ENCODE measurements at places on chromosomes 2 and 18.

GRCh38 chr2:154130821-154131220 lies 259.1 kb downstream of the GALNT13 start:
- no peak for DNase-seq

DNA sequence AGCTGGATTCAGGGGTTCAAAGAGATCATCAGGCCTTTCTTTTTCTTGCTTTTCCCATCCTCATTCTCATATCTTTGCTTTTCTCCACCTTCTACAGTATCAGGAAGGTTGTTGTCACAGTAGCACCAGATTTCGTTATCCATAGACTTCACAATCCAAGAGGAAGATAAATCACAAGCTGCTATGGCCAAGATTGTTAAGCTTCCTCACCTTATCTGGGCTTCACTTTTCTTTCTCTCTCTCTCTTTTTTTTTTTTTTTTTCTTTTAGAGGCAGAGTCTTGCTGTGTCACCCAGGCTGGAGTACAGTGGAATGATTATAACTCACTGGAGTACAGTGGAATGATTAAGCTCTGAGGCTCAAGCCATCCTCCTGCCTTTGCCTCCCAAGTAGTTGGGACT lies 93.5 kb downstream of the TTC27 start:
- DNase-seq: no peak

DNA sequence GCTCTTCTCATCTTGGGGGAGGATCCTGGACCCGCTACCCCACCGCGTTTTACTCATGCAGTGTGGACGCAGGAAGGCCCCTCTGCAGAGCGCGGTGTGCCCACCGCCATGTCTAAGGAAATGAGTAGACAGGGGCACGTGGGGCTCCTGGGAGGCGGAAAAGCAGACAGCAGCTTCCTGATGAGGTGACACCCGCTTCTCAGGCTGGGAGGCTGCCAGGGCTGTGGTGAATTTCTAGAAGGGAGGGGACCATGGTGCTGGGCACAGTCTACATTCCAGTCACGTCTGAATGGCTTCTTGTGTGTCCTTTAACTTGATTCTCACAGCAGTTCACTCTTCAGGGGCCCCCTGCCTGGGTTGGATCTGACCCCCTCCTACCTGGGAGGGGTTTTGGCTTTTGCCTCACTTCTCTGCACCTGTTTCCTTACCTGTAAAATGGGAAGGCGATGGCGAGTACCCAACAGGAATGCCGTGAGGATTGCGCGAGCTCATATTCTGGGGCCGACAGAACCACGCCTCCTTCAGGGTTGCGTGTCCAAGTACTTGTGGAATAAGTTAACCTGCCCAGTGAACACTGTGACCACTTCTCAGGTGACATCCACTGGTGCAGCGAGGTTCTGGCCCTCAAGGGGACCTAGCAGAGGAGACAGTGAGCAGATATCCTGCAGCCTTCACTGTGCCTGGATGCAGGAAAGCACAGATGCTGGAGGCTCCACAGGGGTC lies 32.3 kb upstream of the MBP start:
- DNase-seq: no peak

DNA sequence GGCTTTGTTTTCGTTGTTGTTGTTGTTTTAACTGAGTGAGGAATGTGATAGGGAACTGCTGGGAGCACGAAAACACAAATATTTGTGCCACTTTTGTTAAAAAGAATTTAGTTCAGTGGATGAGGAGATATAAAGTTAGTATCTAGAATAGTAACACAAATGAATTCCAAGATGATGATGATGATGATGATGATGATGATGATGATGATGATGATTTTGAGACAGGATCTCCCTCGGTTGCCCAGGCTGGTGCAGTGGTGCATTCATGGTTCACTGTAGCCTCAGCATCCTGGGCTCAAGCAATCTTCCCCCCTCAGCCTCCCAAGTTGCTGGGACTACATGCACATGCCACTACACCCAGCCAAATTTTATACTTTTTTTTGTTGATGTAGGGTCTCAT lies 223.7 kb downstream of the DSEL start:
- DNase-seq: no peak

- no peak for DNase-seq
These were observed 1.2 kb upstream of the HES6 start for GRCh38 chr2:238240757-238241711.

DNA sequence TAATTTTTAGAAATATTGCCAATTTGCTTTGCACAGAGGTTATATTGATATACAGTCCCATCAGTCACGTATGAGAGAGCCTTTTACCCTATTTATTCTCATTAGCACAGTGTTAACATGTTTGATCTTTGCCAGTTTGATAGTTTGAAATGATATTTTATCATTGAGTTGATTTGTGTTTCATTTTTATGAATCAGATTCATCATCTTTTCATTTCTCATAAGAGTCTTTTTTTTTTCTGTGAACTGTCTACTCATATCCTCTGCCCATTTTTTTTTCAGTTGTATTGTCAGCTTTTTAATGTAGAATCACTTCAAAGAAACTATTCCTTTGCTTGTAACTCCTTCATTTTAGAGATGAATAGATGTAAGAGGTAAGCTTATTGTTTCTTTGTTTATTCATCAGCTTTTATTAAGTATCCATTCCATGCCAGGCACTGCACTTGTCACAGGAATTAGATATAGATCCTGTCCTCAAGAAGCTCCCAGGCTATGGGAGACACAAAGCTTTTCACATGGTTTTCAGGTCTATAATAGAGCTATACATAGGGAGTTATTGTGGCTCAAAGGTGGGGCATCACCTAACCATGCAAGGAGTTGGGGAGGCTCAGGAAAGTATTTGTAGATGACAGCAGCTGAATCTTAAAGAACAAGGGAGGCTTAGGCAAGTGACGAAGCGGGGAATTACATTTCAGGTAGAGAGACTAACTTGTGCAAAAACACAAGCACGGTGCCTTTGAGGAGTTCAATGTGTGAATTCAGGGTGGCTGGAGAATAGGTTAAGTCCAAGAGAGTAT lies 42.1 kb downstream of the CD28 start:
- DNase-seq: no peak

DNA sequence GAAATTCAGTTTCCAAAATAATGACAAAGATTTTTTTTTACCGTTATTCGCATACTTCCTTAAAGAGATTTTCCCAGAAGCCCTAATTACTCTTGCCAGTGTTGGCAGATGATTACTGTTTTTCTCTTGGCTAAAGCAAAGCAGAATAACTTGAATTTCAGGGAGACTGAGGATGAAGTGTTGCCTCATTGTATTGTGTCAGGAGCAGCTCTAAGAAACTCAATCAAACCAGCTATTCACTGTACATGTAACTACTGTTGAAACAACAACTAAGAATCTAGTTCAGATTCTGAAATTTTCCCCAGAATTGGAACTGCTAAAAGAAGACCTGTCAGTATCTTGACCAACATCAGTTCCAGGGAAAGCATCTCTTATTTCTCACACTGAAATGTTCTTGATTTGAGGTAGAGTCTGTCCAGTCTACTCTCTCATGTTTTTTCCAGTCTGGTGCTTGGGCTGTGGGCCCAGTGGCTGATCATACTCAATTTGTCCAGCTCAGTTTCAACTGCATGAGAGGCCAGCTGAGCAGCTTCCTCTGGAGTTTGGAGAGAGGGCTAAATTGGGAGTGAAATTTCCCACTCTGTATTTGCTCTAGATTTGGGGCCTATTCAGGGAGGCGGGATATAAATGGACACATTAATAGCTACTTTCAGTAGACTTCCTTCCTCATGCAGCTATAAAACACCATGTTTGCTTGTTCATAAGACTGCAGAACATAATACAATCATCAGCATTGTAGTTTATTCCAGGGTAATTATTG lies 78.5 kb downstream of the PPP1R1C start:
- DNase-seq: no peak

- DNase-seq: no peak
These were observed 153.7 kb downstream of the GALNT3 start for GRCh38 chr2:165640247-165640929.

DNA sequence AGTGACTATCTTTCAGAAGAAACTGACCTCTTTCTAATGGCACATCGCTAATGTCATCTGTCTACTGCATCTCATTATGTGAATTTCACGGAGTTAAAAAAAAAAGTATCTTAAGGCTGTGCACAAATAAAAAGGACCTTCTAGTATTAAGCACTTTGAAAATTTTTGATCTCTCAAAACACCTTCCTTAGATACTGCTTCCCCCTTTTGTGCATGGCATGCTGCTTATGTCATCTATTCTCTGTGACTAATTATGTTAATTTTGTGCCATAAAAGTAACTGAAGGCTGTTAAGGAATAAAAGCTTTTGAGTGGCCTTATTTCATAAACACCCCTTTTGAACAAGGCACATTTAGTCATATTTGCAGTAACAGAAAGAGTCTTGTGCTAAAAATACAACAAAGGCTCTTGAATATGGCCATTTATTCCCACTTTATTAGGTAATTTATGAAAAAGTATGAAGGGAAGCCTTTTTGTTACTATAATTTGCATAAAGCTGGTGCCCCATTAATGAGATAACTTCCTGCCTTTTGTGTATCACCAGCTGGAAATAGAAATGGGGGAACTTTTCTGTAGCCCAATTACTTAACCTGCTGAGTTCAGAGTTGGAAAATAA lies 1412.0 kb upstream of the ZEB2 start:
- no peak for DNase-seq

DNA sequence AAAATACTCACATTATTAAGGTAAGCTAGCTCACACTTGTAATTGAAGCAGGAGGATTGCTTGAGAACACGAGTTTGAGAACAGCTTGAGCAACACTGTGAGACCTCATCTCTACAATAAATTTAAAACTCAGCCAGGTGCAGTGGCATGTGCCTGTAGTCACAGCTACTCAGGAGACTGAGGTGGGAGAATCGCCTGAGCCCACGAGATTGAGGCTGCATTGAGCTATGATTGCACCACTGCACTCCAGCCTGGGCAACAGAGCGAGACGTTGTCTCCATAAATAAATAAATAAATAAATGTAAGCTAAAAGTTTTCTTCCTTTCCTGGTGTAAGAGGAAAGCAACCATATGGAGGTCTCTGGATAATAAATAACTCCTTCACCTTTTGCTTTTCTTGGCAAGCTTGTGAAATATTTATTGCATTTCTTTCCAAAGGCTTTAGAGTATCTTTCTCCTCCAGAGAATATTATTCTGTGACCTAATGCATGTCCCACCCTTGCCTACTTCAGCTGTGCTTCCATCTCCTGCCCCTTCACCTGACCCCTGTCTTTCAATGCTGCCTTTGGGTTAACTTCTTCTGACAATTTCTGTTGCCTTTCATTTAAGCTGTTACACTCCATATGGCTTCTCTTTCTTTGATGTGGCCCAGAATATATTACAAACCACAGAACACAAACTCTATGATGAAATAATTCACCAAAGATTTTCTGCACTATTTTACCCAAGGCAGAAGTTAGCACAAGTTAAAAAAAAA lies 280.7 kb upstream of the RND3 start:
- no peak for DNase-seq
